Erythroblast (primary cell): ENCODE measurements at places on chromosomes 5 and 9.

DNA sequence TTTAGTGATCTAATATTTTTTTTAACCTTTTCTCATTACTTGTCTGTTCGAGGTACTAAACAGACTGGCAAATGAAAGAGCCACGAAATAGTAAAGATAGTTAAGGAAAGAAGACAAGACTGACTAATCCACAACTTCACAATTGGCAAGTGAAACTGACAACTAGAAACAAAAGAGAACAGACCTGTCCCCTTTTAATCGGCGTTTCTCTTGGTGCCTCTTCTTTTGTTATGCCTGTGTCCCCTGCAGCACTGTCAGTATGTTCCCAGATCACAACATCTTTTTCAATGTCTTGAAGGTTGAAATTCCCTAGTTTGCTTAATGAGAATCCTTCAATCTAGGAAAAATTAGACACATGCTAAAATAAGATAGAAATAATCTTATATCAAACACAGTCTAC, 26.1 kb downstream of the TUT7 start:
- DNase-seq = no peak

DNA sequence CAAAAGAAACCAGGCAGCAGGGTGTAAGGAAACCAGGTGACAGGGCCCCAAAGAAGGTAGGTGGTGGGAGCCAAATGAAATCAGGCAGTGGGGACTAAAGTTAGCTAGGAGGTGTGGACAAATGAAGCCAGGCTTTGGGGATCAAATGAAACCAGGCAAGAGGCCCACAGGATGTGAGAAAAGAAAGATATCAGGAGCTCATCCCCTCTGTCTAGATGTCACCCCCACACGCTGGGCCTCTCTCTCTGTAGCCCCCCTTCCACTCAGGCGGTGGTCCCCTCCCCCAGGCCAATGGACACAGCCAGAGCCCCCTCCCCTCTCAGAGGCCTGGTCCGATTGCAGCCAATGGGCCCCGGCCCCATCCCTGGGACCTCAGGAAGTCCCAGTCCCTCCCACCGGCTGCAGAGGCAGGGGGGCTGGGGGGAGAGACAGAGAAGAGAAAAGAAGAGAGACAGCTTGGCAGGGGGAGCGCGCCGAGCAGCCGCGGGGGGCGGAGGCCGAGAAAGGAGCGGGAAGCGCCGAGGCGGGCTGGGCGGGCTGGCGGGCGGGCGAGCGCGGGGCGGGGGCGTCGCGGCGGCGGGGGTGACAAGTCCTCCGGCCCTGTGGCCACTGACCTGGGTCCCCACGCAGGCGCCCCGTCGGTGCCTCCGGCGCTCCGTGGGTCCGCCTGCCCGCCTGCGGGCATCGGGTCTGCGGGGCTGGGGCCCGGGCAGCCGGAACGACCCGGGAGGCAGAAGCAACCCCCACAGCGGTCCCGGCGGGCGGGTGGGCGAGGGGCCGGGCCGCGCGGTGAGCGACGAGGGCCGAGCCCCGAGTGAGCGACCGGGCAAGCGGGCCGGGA, 11.9 kb downstream of the CNTFR start:
- no peak for DNase-seq

GRCh38 chr5:124274949-124275348, 471.5 kb downstream of the ZNF608 start:
- no peak for DNase-seq

DNA sequence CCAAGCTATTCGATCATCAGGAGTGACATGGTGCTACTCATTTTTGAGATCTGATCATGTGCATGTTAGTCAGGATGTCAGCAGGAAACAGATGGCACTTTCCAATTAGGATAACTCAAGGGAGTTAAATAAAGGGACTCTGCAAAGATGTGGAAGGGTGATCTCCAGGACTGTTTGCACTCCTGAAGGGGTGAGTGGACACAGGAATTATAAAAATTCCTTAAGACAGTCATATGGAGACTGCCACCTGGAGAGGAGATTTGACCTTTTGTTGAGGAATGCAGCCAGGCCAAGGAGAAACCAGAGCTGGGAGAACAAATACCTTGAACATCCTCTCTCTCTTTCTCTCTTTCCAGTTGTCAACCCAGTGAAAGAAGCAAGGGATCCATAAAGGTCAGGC, 189.1 kb downstream of the GABRG2 start:
- DNase-seq = no peak

DNA sequence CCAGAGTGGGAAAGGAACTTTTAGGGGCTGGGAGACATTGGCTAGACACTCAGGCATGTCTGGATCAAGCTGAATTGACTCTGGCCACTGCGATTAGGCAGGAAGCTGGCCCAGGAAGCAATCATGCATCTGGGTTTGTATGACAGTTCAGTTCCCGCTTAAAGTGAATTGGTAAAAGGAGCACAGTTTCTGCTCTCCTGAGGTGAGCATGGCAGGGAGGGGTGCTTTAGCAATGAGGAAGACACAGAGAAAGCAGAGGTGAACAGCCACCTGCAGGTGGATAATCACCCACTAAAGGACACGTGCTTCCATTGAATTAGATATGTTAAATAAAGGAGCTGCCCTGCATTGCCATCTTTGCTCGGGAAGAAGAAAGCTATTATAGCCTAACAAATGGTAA, 248.1 kb upstream of the MAP3K1 start:
- DNase-seq = no peak

- DNase-seq = no peak
These were observed 828 bp upstream of the TRIO start for GRCh38 chr5:14142202-14142826.

DNA sequence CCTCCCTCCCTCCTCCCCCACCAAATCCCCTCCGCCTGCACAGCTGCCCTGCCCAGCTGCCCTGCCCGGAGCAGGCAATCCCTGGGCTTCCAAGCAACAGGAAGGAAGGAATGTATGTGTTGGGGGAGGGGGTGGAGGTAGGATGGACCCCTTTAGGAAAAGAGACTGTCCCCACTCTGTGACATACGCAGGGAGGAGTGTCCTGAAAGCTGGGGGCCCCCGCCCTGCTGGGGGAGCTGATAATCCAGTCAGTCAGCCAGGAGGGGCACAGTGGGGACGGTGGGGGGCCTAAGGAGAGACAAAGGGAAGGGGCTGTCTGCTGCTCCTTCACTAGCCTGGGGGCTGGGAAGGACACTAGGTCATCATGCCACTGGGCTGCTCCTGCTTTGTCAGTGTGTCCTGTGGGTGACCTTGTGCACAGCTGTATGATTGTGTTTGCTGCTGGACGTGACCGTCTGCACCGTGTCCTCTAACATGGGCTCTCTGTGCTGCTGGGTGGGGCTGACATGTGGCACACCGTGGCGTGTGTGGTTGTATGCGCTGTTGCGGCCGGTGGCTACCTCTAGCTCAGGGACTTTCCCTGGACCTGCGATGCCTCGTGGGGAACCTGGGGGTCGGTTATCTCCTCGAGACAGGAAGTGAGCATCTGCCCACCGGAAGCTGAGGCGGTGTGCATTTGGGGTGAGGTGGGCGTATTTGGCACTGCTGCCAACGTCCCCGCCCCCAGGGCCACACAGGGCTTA, 3.0 kb downstream of the N4BP3 start:
- peak; percentile 53 for DNase-seq

- no peak for DNase-seq
These were observed 66.1 kb downstream of the HAPLN1 start for GRCh38 chr5:83654427-83654994.

DNA sequence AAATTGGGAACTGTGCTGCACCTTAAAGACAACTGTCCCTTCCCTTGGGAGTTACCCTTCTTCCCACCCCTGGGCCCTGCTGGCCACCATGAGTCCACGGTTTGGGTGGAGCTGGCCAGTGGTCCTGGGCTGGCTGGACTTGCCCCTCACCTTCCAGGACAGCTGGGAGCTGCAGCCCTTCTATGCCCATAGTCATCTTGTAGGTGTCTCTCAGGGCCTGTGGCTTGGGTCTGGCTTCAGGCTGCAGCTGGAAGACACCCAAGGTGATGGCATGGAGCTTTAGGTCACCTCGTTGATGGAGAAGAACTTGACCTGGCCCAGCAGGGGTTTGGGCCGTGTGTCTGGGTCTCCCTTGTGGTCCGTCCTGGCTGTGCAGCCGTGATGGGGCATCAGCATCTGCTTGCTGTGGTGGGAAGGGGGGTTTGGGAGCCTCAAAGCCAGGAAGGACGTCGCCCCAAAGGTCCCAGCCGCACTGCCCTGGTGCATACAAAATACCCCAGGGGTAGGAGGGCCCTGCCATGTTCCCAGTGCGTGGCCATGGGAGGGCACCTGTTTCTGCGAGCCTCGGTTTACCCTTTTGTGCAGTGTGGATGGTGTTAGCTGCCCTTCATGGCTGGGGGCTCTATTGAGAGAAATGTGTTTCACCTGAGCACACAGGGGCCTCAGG, 8.9 kb downstream of the WNK2 start:
- DNase-seq = no peak

DNA sequence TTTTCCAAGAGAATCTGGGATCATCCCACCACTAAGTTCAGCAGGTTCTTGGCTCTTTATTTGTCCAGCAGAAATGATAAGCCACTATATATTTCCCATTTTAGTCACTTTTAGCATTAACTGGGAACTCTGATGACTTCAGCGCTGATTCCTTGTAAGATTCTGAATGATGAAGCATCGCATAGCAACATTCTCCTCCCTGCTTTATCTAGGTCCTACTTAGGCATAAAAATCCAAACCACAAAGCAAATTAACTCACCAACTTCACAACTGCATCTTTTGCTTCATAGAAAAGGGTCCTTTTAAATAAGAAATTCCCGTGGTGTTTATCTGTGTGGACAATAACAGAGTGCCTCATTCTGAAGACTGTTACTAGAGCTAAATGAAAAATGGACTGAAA, 203.9 kb downstream of the SAXO1 start:
- DNase-seq = no peak

DNA sequence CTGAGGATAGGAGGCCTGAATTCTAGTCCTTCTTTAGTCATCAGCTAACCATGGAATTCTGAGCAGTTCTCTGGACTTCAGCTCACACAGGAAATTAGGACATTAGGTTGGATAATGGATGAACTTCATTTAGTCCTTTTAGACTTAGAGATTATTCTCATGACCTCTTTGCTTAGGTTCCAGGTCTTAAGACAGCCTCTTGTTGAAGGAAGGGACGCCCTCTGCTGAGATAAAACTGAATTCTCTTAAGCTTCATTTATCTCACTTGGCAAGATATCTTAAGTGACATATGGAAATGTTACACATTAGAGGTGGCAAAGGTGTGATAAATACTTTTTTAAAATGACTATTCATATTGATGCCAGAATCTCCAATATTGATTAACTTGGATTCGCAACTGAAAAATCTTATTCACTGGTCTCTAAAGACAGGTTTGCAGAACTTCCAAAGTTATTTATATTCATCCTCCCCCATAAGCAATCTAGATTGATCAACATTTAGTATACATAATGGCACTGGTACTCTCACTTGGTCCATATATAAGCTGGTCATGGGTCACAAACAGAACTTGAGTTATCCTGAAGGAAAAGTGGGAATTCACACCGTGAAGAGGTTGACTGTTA, 16.9 kb upstream of the ZNF366 start:
- peak; percentile 67 for DNase-seq

DNA sequence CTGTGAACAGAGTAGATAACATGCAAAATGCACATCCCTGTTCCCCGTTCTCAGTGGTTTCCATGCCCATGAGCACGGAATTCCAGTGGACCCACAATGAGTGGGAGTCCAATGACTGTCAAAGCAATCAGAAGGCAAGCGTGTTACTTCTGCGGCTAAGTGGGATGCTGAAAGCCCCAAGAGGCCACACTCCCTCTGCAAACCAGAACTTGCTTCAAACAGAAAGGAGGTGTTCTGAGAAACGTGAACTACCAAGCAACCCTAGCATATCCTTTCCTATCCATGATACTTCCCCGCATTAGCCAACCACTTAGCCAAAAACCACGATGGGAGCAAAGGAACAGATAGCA, 21.7 kb upstream of the MVB12B start:
- no peak for DNase-seq

- no peak for DNase-seq
These were observed 149.8 kb downstream of the ENTREP1 start for GRCh38 chr9:69474821-69475220.

DNA sequence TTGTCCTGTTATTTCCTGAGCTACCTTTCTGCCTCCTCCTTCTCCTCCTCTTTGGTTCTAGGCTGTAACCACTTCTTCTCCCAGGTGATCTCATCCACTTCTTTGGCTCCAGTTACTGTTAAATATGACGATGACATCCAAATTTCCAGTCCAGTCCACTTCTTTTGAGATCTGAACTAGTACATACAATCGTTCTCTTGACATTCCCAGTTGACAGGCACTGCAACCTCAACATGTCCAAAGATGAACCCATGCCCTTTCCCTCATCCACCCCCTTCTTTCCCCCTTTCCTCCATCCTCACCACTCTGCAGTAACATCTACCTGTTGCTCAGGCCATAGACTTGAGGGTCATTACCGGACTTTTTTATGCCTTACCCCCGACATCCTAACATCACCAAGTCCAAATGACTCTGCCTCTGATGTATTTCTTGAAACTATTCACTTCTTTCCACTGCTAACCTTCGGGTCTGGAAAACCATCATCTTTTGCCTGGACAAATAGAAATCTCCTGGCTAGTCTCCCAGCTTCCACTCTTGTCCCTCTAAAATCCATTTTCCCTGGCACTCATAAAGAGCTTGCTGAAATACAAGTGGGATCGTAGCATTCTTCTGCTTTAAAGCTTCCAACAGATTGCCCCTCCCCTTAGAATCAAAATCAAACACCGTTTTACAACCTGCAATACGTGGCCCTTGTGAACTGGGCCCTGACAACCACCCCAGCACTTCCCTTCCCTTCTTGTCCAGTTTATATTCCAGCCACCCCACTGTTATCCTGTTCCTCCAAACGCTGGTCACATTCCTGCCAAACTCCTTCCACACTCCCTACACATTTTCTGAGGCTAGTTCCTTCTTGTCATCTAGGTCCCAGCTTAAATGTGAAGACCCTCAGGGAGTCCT, 31.5 kb downstream of the KLF9 start:
- DNase-seq = no peak

DNA sequence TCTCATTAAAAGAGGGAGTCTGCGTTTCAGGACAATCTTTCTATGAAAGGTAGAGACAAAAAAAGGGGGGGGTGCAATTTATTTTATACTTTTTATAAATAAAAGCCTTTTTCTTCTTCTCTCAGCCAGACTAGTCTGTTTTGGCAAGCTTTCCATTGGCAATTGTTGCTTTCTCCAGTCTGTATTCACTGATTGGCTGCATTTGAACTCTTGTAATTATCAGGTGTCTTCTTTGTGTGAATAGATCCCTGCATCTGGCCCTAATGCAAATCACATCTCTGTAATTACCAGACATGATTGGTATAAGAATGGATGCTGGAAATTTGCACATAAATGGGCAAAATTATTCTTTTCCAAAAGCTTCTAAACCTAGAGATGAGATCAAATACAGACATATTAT, 7.6 kb upstream of the EQTN start:
- no peak for DNase-seq

DNA sequence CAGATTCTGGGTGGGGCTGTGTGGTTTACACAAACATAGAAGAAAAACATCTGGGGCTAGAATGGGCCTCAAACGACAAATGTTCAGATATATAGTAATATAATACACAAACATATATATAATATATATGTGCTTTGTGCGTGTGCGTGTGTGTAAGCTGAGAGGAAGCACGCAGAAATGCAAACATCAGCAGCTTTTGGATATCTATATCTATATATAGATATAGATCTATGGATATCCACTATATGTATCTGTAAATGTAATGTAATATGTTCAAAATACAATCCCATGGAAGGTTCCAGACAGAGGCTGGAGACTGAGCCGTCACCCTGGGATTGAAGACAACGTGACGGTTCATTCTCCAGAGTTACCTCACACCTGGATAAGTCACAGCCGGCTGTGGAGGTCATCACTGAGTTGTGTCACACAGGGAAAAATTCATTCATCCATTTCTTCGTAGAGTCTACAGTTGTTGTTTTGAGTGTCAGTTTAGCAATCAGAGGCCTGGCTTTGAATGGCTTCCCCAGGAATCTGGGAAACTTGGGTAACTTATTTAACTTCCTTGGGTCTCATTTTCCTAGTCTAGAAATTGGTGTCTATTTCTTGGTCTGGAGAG, 123.0 kb upstream of the CPEB4 start:
- peak; percentile 51 for DNase-seq
